ENCODE measurements at places on chromosomes 7 and 10.

DNA sequence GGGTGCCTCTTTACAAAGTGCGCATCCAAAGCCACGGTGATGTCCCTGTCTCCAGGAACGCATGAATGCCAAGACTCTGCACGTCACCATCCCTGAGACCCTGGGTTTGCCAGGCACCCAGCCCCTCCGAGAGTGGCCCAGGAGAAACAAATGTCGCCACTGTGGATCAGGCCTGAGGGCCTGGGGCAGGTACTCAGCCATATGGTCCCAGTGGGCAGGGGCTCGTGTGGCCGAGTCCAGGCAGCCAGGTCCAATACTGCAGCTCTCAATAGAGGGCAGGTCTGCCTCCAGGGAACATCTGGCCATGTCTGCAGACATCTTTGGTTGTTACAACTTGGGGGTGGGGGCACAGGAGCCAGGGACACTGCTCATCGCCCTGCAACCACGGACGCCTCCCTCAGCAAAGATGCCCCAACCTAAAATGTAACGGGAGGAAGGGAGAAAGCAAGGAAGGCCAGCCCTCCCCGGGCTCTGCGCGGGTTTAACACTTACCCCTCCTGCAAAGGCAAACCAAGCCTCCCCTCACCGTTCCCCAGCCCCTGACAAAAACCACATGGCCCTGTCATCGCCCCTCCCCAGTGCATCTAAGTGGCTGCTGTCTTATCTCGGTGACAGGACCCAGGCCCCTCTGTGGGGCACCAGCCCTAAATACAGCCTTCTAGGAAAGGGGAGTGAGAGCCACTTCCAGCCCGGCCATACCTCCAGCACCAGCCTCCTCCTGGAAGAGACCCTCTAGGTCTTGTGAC, 10.3 kb upstream of the PAPOLB start:
- no peak for DNase-seq

- no peak for DNase-seq
These were observed 381.8 kb upstream of the SORCS1 start for GRCh38 chr10:107546284-107546683.

DNA sequence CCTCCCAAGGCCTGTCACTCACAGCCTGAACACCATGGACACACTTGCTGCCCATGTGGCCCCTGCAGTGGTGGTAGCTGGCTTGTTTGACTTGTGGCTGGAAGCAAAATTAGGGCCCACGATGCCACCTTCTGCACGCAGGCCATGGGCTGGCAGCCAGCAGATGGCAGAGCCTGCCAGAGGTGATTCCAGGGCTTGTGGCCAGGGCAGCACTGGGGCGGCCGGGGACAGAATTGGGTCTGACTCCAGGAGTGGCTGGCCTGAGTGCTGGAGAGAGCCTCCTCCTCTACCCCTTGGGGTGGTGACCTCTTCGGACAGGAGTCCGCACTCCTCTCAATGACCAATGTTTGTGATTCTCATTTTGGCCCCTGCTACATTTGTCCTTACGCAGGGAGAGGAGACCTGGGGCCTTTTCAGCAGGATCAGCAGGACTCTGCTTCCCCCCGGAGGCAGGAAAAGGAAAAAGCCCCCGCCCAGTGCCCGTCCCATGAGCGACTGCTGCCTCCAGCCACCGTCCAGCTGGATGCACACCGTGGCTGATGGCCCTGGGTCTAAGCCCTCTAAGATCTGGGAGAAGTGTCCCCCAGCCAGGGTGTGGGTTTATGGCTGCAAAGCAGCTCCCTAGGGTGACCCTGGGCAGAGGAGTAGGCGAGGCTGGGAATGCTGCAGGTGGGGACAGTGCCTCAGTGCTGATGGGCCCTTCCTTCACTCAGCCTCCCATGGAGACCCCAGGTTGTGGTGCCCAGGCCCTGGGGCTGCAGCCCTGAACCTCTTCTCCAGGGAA, 26.5 kb downstream of the DNAJB12 start:
- no peak for DNase-seq

DNA sequence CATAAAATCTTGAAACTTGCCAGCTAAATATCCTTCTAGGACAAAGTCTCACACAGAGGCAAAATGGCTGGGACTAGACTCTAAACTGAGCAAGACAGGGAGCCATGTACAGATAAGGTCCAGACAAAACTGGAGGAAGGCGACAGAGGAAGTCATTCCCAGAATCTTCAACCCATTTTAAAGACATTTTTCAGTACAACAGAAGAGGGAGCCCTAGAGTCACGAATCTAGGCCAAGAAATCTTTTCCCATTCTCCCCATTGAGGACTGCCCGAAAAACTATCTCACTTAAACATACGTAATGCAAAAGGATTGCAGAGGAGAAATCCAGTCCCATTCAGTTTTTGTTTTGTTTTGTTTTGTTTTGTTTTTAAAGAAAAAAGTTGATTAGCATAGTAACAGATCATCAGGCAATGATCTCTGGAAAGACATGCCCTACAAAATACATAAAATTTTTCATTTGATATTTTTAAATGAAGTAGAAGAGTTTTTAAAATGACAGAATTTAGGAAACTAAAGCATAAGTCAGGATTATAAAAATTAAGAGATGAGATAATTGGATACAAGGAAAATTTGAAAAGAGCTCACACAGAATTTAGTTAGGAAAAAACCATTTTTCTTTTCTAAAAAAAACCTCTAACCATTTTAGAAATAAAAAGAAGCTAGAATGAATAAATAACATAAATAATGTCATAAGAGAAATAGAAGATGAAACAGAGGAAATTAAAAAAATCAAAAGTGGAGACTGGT, 16.9 kb upstream of the PRF1 start:
- DNase-seq: no peak

DNA sequence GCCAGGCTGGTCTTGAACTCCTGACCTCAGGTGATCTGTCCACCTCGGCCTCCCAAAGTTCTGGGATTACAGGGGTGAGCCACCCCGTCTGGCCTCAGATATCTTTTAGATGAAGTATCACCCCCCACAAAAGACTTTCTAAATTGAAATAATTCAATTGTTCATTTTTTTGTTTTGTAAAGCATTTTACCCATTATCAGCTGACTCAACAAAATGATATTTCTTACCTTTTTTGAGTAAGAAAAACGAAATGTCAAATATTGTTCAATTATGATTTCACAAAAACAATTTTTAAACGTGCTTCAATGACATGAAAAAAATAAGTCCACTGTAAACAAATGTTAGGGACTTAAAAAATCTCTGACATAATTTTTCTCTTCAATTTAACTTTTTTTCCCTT, 822 bp upstream of the PRPF18 start:
- no peak for DNase-seq

- no peak for DNase-seq
These were observed 24.0 kb downstream of the LRRC72 start for GRCh38 chr7:16550671-16551070.

Measured in left forelimb (tissue), 1 donor.